Right forelimb (tissue), 1 donor: ENCODE measurements at places on chromosomes 5 and 9.

DNA sequence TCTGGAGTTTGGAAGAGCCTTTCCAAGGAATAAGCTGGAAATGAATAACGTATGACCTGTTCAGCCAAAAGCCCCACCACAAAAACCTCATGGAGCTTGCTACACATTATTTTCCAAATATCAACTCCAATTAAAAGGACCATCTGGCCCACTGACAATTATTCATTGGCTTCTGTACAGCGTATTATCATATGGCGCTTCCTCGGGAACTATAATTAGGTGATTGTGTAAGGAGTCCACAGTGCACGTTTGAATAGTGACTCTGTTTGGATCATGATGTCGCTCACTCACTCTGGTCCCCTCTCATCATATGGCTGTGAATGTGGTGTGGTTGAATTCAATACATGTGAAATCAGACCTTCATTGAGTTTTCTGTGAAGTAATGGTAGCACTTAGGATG, 52.1 kb downstream of the GDNF start:
- no peak for DNase-seq

GRCh38 chr9:131282688-131283422, 6.5 kb upstream of the FAM78A start:
- no peak for DNase-seq

GRCh38 chr5:148808864-148809642, 17.4 kb upstream of the ADRB2 start:
- no peak for DNase-seq

DNA sequence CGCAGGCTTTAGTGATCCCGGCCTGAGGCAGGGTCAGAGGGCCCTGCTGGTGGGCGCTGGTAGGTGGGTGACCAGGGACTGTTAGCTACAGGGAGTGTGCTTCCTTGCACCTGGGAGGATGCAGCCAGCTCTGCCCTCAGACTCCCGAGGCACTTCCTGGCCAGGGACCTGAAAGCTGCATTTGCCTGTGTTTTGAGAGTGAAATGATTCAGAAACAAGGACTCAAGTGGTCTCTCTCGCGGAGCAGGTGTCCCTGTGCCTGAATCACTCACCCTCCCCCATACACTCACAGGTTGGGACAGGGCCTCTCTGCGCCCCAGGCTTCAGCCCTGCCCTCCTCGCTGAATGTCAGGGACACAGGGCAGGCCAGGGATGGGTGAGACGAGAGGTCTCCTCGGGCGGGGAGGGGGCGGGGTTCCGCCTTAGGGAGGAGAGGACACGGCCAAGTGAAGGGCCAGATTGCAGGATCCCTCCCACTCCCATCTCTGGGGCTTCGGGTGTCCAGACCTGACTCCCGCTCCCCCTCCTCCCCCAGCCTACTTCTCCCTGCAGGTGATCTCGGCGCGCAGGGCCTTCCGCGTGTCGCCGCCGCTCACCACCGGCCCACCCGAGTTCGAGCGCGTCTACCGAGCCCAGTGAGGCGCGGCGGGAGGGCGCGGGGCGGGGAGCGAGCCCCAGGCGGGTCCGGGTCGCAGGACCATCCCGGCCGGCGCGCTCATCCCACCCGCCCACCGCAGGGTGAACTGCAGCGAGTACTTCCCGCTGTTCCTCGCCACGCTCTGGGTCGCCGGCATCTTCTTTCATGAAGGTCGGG, 1.5 kb downstream of the LTC4S start:
- DNase-seq, result no peak
